Stimulated activated CD4-positive, alpha-beta T cell treated with anti-CD3 and anti-CD28 coated beads, Interleukin-1b, Interleukin-23, amount 100 ng/mL, for 24 hours (primary cell): ENCODE measurements at places on chromosomes 2 and 18.

GRCh38 chr18:22422909-22423548 is 5.3 kb upstream of the CTAGE1 start:
- no peak for DNase-seq

DNA sequence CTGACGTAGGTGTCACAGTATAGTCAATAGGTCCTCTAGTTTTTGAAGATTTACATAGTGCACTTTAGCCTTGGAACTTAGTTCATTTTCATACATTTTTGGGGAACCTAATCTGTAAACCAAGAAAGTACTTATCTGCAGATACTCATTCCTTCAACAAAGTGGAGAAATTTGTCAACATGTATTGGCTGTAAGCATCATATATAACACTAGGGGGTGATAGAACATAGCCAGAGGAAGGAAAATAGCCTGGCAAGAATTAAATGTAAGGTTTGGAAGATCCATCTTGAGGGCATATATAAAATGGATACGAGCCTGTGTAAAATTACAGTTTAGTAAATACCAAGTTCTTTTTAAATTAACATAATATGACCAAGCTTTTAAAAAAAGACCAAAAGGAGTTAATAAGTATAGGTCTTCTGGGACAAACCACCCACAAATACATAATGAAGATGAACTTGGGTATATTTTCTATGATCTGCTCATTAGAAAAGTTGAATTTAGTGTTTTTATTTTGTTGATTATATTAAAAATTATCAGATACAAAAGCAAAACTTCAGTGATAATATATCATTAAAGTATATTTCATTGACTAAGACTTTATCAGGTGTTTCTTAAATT is 18.2 kb downstream of the RPL37A start:
- DNase-seq, result no peak

- no peak for DNase-seq
Observed at GRCh38 chr2:20561637-20562454, 89.1 kb downstream of the HS1BP3 start.

GRCh38 chr2:233147829-233148167 is 87.7 kb downstream of the INPP5D start:
- DNase-seq, result no peak

GRCh38 chr2:120256651-120257000 is 4.0 kb downstream of the RALB start:
- no peak for DNase-seq

DNA sequence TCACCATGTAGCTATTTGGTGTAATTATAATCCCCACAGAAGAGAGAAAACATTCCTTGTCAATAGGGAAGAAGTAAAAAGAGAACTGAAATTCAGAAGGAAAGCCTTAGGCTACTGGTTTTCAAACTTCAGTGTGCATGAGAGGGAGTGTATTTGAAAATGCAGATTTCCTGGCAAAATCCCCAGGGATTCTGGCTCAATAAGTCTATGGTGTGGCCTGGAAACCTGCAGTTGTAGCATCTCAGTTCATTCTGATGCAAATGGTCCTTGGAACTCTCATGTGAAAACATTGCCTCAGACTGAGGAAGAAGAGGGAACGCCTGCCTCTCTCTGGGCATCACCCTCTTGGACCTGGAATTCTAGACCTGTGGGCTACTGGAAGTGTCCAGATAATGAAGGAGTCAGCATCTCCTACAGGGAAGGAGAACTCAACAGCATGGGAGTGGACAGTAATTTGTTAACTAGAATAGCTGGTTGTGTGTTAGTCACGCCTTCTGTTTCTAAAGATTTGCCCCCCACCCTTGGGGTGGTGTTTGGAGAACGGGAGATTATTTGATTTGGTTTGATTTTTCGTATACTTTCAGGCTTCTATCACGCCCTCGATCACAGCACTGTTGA is 21.3 kb downstream of the COL4A3 start:
- DNase-seq, result no peak

GRCh38 chr18:48933578-48934414 is 17.0 kb downstream of the SMAD7 start:
- DNase-seq, result no peak

DNA sequence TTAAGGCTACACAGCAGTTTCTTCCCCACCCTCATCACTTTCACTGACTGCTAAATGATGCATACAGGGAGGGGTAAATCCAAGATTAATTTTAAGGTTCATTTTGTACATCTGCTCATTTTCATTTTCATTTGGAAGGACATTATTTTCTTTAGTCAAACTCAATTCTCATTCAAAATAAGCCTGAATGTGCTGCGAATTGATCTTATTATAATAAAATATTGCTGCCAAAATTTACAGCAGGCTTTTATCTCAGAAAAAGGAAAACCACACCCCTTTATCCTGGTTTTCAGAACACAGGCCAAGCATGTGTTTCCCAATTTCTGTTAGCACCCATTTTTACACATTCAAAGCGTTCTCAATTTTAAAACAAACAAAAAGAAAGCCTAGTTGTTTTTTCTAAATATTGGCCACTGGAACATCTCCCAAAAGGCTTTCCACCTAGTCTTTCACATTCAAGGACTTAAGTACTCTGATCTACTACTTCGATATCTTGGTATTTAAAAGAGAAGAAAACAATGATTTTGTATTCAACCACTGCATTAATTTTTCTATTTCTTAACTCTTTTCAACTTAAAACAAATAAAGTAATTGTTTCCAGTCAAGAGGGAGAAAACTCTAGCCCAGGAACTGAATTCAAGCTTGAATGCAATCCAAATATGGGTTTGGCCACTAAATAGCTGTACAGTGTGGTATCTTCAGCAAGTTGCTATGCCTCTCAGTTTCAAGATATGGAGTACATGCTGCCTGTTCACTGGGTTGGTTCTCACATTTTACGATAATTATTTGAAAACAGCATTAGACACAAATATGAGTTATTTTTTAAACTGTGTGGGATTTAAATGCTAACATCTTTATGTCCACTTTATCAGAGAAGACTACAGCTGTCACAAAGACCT is 52.5 kb downstream of the CDH2 start:
- no peak for DNase-seq

GRCh38 chr2:212709280-212709679 is 170.7 kb upstream of the ERBB4 start:
- no peak for DNase-seq
